ENCODE measurements at places on chromosomes 3 and 15.

GRCh38 chr3:38453913-38454177 lies 155 bp downstream of the ACVR2B start:
- no peak for DNase-seq

DNA sequence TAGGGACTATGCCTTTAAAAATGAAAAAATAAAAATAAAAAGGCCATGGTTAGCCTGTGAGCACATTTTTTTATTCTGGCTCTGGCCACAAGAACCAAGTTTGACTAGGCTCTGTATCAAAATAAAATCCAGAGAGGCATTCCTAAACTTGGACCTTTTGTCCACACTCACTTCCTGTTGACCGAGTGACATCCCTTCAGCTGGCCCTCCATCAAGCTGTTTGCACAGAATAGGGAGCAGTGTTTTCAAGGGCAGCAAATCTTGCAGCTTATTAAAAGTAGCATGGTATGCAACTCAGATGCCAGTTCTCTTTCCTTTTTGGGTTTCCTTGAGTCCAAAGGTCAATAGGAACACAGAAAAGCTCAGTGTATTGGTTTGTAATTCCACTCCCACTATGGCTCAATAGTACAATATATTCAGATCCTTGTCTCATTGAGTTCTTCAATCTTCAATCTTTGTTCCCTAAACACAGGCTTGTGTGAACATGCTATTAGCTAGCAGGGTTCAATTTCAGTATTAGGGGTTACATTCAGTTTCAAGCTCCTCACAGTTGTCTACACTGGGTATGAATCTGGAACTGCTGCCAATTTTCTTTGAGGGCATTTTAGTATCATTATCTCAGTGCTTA lies 244.5 kb downstream of the RBMS3 start:
- DNase-seq = peak; percentile 62

- no peak for DNase-seq
These were observed 79.4 kb downstream of the OCA2 start for GRCh38 chr15:28019594-28020309.

DNA sequence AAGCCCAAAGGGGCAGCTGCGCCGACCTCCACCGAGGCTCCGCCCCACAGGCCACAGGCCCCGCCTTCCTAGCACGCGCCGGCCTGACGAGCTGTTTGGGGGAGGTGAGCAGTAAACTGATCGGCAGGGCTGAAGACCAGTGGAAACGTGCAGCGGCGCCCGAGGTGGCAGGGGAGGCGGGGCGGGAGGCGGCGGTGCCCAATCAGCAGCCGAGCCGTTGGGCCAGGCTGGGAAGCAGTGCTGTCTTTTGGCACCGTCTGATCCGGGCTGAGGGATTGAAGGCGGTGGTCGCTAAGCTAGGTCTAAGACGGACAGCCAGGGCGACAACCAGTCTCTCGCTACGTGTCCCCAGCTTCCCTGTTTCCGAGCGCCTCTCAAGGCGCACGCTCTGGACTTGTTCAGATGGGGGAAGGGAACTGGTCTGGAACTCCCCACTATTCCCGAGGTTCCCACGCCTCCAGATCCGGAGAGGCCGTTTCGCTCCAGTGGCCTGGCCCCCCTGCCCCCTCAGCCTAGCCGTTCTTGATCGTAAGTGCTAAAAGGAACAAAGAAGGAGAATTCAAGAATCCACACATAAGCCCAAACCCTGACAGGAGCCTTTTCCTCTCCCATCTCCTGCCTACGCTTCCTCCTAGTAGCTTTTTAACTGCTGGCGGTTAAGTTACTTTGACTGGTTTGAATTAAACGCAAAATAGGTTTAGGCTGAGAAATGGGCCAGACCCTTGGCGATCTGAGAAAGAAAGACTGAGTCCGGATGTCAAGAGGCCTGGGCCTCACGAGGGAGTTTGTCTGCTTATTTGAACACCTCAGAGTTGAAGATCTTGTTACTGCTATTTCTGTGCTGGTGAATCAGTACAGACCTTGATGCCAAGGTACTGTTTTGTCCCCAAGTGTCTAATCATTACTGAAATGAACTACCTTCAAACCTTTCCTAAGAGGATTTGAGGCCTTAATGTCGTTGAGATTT lies at the start of gene FMN1:
Gene FMN1 (minus strand): TSS at position 11 of the 967 bp plus-strand sequence. CDS start 39,800 bp downstream, outside the sequence.
- peak; percentile 55 for DNase-seq

GRCh38 chr15:39468331-39468730 lies 112.5 kb upstream of the THBS1 start:
- no peak for DNase-seq

DNA sequence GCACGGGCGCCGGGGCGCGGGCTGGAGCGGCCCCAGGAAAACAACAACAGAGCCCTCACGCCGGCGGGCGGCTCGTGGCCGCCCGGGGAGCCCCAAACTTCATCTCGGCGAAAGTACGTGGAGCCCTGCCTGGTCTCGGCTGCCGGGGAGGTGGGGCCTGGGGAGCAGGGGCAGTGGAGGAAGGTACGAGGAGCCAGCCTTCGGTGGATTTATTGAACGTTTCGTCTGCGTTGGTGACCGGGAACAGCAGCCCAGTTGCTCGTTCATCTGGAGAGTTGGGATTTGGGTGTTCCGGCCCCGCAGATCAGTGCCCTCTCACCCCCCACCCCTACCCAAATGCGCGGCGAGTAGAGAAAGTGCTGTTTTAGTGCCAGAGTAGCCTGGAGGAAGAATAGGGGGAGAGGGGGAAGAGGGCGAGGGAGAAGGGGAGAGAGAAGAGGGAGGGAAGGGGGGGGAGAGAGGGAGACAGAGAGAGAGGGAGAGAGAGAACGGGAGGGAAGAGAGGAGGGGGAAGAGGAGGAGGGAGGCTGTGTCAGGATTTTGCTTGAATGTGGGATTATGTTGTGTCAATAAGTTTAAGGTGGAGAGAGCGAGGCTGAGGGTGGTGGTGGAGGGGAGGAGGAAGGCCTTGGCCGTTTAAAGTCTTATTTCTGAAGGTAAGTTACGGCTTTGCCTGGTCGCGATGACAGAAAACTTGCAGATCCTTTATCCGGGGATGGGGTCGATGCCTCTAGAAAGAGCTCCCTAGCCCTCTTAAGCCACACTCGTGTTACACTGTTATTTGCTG lies 970 bp downstream of the BBX start:
- no peak for DNase-seq

GRCh38 chr15:57789225-57789624 lies 82.7 kb downstream of the POLR2M start:
- no peak for DNase-seq

- DNase-seq = peak; percentile 73
These were observed 160.9 kb downstream of the SMAD6 start for GRCh38 chr15:66862940-66863335.

- no peak for DNase-seq
These were observed 154.2 kb downstream of the RAB11A start for GRCh38 chr15:66023311-66023972.

DNA sequence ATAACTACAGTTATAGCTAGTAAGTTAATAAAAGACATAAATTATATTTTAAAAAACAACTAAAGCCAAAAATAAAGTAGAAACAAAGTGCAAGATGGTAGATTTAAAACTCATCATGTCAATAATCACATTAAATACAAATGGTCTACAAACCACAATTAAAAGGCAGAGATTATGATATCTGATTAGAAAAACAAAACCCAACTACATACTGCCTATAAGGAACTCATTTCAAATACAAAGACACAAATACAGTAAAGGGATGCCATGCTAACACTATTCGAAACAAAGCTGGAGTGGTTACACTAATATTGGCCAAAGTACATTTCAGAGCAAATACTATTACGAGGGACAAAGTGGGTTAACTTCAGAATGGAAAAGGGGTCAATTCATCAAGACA lies 426.5 kb downstream of the SHQ1 start:
- no peak for DNase-seq

GRCh38 chr3:148924562-148924961 lies 59.5 kb downstream of the CPA3 start:
- DNase-seq = no peak

GRCh38 chr15:83565553-83566159 lies 88.3 kb upstream of the ADAMTSL3 start:
- DNase-seq = no peak

- no peak for DNase-seq
These were observed 137.4 kb downstream of the SERPINI1 start for GRCh38 chr3:167872941-167873340.

GRCh38 chr3:37256447-37256846 lies 82.1 kb upstream of the LRRFIP2 start:
- DNase-seq = no peak

GRCh38 chr15:68220489-68220888 lies 9.0 kb downstream of the CLN6 start:
- no peak for DNase-seq

DNA sequence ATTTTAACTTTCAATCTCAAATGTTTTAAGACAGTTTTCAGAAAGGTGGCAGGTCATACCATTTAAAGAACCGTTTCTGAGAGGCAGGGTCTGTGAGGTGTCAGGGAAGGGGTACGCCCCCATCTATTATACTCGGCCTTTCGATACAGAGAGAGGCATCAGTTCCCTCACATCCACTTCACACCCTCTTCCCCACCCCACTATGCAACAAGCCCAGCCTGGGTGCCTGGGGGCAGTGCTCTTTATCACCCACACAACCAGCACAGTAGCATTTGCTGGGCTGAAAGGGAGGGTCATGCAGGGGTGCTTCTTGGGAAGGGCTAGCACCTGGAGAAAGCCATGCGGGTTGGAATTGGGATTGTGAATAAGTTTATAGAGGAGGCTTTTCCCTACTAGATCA lies 56.0 kb upstream of the KCNMB2 start:
- DNase-seq = no peak

DNA sequence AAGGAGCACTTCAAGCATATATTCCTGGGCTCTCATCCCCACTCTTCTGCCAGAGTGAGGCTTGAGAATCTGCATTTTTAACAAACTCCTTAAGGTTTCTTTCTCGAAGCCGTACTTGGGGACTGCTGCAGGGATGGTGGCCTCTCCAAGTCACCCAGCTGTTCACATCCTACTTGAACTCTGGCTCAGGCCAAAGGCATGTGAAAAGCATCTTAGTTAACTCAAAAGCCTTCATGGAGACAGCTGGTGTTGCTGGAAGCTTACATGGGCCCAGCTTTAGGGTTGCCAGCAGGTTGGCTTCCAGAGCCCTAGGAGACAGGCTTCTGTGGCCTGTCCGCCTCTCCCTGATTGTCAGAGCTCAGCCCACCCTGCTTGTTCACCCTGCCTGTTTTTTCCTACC lies 139.2 kb downstream of the THSD4 start:
- no peak for DNase-seq

DNA sequence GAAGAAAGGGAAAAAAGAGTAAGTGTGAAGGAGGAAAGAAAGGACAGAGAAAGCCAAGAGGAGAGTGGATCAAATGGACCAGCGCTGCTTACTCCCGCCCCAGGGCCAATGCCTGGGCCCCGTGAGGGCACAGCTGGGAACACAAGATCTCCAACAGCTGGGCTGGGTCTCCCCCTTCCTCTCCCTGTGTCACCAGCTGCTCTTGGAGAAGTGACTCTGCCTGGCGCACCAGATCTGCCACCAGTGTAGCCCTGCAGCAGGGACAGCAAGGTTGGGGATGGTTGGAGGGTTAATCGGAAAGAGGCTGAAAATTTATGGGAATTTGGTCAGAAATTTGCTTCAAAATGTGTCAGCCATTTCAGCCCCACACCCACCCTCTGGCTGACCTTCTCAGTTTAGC lies 8.4 kb downstream of the CDAN1 start:
- no peak for DNase-seq

- no peak for DNase-seq
These were observed 138.3 kb downstream of the DIPK2A start for GRCh38 chr3:144109944-144110343.

GRCh38 chr3:184636741-184637316 lies 75.0 kb downstream of the MAGEF1 start:
- DNase-seq = peak; percentile 67

DNA sequence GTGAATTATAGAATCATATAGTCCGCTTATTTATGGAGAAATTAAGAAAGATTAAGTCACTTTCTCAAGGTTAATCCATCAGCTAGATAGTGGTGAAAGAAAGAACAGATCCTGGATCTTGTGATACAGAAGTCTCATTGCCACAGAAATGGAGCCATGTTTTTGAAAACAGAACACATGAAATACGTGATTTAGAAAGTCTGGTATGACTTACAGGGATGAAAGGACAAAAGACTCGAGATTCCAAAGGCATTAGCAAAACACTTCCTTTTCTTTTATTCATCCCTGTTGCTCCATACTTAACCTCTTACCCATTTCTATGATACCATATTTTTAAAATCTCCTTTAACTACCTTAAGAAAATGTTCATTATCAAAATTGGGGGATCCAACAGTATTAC lies 40.0 kb upstream of the TEX9 start:
- DNase-seq = peak; percentile 28

GRCh38 chr15:27017168-27017809 lies 46.3 kb downstream of the GABRG3 start:
- peak; percentile 11 for DNase-seq

GRCh38 chr3:149299938-149300801 lies 33.3 kb downstream of the TM4SF18 start:
- DNase-seq = peak; percentile 94

DNA sequence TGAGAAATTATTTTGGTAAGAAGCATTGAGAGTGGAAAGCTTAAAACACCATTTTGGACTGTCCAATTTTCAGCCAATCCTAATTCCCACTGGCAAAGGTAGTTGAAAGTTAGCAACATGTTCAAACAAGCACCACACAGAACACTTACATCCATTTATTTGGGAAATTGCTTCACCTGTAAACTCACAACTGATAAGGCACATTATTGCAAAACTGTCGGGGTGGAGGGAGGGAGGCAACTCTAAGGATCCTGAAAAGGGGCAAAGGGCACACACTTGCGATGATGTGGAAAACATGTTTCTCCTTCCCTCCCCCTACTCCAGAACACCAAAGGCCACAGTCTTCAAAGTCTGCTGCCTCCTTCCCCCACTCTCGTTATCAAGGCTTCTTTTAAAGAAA lies 9.4 kb downstream of the TMEM41A start:
- DNase-seq = no peak

GRCh38 chr3:24601066-24601939 lies 106.7 kb upstream of the THRB start:
- no peak for DNase-seq

GRCh38 chr3:33645060-33645647 lies 72.9 kb downstream of the CLASP2 start:
- DNase-seq = no peak

DNA sequence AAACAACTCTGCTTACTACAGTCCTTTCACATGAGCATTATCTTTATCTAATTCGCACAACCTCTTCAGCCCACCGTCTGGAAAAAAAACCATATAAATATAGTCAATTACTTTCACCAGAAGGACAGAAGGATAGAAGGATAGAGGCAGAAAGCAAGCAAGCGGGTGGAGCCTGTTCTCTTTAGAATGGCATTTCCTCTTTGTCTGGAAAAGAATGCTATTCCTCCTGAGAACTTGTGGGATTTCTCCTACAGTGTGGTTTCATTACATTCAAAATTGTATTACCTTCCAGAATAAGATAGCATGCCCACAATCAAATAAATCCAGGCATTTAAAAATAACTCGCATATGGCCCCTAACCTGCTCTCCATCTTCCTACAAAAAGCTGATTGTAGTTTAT lies 23.1 kb downstream of the SLC30A4 start:
- no peak for DNase-seq

DNA sequence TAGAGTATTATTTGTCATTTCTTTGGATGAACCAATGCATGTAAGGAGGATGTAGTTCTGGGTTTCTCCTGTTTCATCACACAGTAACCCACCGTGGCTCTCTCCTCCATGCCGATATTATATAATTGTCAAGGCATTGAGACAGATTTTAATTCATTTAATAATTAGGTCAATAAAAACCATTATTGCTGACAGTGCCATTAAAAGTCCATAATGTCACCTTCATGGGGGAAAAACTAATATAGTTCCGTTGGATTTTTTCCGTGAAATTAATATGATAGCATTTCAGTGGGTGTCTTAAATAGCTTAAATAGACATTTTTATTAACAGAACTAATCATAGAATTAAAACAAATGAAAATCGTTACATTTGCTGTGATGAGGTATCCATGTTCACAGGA lies 747.7 kb upstream of the CFAP20DC start:
- no peak for DNase-seq

Data from AG09309 (cell line).